Activated CD4-positive, alpha-beta T cell treated with anti-CD3 and anti-CD28 coated beads, Interleukin-2, amount 50 U/mL, for 1 hour (primary cell): ENCODE measurements at places on chromosomes 5 and 9.

DNA sequence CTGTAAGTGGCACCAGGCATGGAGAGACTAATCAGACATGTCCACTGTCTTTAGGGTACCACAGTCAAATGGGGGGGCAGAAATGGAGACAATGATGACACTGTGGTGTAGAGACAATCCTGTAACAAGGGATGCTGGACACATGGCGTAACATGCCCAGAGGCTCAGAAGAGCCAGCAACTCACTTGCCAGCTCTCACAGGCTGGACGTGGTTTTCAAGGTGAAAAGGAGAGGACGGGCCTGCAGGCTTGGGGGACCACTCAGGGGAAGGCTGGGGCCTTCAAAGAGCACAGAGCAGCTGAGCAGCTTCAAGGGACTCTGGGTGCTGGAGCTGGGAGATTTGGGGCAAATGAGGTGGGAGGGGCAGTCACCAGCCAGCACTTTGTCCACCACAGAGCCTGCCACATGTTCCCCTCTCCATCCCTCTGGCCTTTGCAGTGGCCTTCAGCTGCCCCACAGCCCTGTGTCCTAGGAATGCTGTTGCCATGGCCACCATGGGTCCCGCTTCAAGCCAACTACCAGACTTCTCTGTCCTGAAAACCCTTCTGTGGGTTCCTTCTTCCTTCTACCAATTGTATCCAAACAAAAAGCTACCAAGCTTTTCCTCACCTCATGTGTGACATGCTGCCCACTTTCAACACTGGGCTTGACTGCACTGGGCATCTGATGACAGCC lies 140.4 kb downstream of the GABBR2 start:
- no peak for DNase-seq

- no peak for DNase-seq
These were observed 75.2 kb upstream of the GALNT10 start for GRCh38 chr5:154115291-154115690.

- DNase-seq = no peak
These were observed 409.3 kb upstream of the CLINT1 start for GRCh38 chr5:158268286-158268685.

DNA sequence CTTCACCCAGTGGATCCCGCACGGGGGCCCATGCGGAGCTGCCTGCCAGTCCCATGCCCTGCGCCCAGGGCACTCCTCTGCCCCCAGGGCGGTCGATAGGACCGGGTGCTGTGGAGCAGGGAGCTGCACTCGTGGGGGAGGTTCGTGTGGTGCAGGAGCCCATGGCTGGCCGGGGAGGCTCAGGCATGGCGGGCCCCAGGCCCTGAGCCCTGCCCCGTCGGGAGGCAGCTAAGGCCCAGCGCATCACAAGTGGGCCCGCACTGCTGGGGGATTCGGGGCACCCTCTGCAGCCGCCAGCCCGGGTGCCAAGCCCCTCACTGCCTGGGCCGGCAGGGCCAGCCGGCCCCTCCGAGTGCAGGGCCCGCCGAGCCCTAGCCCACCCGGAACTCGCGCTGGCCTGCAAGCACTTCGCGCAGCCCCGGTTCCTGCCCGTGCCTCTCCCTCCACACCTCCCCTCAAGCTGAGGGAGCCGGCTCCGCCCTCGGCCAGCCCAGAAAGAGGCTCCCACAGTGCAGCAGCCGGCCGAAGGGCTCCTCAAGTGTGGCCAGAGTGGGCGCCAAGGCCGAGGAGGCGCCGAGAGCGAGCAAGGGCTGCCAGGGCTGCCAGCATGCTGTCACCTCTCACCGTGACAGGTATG lies 221.1 kb upstream of the RORB start:
- DNase-seq = no peak

DNA sequence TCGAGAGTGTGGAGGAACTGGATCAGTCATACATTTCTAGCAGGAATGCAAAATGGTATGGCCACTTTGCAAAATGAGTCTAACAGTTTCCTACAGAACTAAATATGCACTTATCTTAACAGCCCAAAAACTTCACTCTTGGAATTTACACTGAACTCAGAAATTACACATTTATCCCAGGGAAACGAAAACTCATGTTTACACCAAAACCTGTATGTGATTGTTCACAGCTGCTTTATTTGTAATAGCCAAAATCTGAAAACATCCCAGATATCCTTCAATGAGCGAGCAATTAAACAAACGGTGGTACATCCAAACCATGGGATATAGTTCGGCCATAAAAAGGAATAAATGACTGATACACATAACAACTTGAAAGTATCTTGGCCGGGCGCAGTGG lies 62.0 kb downstream of the RNF130 start:
- no peak for DNase-seq

DNA sequence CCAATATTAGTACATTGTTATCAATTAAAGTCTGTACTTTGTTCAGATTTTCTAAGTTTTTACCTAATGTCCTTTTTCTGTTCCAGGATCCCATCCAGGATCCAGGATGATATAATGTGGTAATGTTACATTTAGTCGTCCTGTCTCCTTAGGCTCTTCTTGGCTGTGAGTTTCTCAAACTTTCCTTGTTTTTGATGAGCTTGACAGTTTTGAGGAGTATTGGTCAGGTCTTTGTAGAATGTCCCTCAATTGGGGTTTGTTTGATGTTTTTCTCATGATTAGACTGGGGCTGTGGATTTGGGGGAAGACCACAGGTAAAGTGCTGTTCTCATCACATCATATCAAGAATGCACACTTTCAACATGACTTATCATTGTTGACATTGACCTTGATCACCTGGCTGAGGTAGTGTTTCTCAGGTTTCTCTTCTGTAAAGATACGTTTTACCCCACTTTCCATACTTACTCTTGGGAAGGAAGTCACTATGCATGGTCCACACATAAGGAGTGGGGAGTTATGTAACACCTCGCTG lies 9.6 kb downstream of the NDFIP1 start:
- DNase-seq = no peak

DNA sequence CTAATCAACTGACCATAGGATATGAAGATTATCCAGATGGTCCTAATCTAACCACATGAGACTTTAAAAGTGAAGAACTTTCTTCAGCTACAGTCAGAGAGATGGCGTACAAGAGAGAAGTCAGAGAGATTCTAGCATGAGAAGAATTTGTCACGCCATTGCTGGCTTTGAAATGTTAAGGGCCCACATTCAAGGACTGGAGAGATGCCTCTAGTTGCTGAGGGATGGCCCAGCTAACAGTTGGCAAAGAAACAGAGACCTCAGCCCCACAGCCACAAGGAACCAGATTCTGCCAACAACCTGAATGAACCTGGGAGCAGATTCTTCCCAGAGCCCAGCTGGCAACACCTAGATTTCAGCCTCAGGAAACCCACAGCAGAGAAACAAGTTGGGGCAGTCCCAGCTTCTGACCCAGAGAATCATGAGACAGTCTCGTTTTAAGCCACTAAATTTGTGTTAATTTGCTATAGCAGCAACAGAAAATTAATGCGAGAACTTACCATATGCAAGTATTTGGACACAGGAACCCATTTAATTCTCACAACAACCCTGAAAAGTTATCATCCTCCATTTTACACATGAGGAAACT lies 132.0 kb downstream of the MLLT3 start:
- no peak for DNase-seq

DNA sequence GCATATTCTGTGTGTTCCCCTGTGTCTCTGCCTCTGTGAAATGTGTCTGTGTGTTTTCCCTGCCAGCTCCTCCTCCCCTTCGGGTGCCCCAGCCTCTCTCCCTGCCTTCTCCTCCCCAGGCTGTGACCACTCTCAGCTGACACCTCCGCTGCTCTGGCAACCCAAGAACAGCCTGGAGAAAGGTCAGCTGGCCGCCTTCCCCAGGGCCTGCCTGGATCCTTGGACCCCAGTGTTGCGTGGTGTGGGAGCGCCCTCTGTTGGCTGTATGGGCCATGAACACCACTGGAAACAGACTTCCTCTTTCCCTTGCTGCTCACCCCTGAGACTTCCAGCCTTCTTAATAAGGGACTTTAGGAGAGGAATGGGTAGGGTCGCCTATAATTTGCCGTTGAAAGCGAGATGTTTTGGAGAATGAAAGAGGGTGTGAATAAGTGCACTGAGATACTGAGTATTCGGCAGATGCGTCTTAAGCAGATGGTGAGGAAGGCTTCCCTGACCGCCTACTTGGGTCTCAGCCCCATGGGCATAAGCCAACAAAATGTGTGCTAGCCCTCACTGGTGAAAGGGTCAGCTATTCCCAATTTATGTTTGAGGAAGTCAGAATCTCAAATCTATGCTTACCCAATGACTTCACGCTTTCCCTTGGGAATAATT lies 114.9 kb upstream of the TRIM32 start:
- DNase-seq = no peak

DNA sequence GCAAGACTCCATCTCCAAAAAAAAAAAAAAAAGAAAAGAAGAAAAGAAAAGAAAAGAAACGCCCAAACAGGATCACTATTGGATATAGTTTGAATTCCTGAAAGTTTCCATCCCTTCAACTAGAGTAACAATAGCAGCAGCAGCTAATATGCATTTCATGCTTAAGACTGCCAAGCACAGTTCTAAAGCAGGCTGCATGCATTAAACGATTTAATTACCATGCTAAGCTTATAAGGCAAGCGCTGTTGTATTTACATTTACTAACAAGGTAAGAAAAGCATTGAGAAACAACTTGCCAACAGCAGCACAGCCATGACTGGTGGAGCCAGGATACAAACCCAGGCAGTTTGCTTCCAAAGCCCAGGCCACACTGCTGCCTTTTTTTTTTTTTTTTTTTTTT lies 13.0 kb downstream of the TBC1D2 start:
- DNase-seq = no peak
